Posterior cingulate gyrus (tissue), 11 donors: ENCODE measurements at places on chromosomes 4 and X.

DNA sequence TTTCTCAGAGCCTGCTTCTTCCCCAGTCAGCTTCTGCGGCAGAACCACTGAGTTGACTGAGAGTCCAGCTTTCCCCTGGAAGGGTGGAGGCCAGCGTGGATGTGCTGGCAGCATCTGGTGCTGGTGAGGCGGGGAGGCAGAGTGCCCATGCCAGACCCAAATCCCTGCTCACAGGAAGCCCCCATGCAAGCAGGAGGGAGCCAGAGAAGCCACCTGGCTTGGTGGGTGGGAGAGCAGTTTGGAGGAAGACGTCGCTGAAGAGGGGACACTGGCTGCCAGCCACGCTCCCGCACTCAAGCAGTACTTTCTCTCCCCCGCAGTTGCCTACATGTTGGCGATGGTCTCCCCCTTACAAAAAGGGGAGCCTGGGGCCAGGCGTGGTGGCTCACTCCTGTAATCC lies 6.0 kb downstream of the PDZD4 start:
- no peak for DNase-seq

DNA sequence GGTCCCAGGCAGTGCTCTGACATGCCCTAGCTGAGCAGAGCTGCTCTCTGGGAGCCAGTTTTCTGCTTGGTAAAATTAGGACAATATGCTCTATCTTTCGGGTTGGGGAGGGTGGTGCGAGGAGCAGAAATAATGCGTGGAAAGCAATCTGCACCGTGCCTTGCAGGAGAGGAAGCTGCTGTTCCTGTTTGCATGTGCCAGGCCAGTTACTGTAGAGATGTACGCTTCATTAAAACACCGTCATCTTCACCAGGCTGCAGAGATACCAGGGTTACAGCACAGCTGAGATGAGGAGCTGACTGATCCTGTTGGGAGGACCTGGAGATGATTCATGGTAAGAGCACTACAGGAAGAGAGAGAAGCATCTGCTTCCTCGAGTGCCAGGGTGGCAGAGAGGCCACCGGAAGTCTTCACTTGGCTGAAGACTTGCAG lies 29.5 kb upstream of the IRF2 start:
- no peak for DNase-seq

DNA sequence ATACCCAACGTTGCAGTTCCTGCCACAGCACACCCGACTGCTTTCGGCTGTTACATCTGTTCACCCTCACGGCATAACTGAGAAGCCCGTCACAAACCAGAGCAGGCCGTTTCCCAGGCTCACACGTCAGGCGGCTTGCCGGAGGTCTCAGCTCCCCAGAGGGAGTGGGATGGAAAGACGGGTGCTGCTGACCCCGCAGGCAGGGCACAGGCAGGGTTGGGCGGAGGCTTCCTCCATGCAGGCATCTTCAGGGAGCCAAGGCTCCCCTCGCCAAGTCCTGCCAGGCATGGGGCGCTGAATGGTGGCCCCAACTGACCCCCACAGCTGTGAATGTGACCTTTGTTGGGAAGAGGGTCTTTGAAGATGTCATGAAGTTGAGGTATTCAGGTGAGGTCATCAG lies 57.5 kb downstream of the ACOX3 start:
- peak; percentile 46 for DNase-seq

- DNase-seq: no peak
Observed at GRCh38 chr4:84644087-84644486, 61.2 kb downstream of the CDS1 start.

- DNase-seq: no peak
Observed at GRCh38 chr4:168511780-168512489, 15.1 kb downstream of the PALLD start.

DNA sequence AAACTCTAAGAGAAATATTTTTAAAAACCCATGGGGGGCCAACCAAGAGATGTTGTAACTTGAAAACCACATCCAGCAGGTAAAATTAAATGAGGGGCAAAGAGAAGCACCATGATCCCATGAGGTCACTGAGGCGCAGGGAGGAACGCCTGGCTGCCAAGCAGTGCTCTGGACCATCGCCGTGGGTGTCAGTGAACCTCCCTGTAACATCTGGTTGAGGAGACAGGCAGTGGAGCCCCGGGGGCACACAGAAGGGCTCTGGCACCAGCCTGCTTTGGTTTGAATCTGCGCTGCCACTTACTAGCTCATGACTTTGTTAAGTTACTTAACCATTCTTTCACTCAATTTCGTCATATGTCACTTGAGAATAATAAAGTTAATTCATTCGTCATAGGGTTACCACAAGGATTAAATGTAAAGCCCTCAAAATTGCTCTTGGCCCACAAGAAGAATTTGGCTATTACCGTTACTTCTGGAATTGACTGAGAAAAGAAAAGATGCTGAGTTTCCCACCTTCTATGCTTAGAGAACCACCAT lies 41.6 kb upstream of the SLC25A4 start:
- DNase-seq: no peak

DNA sequence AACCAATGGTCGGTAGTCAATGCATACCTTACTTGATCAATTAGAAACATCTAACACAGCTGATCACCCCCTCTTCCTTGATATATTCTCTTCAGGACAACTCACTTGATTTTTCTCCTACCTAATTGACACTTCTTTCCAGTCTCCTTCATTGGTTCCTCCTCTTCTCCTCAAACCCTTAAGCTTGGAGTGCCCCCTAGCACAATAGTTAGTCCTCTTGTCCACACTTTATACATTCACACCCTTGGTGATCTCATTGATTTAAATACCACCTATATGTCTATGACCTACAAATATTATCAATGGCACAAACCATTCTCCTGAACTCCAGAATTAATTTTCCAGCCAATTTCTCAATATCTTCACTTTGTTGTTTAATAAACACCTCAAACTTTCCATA lies 724.0 kb downstream of the ADGRL3 start:
- DNase-seq: no peak

- no peak for DNase-seq
Observed at GRCh38 chr4:31392923-31393322, 672.8 kb downstream of the PCDH7 start.
